ENCODE measurements at places on chromosomes 3 and 15. TPM values are rescaled to one million over a fixed set of nuclear protein-coding genes. Genes with fewer than 3 reads are reported as not detected.

DNA sequence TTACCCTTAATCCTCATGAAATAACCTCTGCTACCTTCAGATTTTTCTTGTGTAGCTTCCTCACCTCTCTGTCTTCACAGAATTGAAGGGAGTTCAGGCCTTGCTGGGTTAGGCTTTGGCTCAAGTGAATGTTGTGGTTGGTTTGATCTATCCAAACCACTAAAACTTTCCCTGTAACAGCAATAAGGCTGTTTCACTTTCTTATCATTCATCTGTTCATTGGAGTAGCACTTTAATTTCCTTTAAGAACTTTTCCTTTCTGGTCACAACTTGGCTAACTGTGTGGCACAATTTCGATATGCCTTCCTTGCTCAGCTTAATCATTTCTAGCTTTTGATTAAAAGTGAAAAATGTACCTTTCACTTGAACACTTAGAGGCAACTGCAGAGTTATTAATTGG lies 129.8 kb downstream of the NR1I2 start:
- no peak for DNase-seq

GRCh38 chr3:26369133-26369532 lies 253.4 kb upstream of the LRRC3B start:
- no peak for DNase-seq

The FSIP1 gene
- polyA plus RNA-seq = 0.79 TPM

The RBP2 gene
- polyA plus RNA-seq = 80.9 TPM

The DLL4 gene
- polyA plus RNA-seq = 1.1 TPM

The MAP2K5 gene
- polyA plus RNA-seq = 14.2 TPM

DNA sequence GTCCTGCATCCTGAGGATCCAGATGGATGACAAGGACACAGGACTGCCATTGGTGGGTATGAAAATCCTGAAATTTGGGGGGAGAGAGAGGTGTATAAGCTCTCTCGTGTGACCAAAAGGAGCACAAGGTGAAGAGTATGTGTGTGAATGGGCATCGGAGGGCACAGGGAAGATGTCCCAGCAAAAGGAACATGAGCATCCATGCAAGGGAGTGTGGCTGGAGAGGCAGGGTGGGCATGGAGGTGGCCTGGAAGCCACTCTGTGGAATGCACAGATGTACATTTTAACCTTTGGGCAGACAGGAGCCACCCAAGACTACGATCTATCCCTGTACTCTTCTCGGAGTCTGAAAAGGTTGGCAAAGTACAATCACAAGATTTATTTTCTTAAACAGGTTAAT lies 54.5 kb downstream of the CAPN7 start:
- DNase-seq = no peak

DNA sequence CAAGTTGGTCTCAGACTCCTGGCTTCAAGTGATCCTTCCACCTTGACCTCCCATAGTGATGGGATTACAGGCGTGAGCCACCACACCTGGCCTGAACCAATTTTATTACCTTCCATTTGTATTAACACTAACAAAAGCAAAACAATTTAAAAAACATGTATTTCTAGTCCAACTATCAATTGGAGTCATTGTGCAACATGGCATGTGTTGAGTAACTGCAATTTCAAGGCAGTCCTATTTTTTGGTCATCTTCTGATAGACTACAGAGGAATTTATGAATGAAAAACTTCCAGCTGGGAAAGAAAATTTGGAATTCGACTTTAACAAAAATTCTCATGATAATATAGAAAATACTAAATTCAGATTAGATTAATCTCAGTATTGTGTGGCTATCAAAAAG lies 16.8 kb downstream of the SPTSSB start:
- DNase-seq = no peak

The ONECUT1 gene
- 5.9 TPM for polyA plus RNA-seq

DNA sequence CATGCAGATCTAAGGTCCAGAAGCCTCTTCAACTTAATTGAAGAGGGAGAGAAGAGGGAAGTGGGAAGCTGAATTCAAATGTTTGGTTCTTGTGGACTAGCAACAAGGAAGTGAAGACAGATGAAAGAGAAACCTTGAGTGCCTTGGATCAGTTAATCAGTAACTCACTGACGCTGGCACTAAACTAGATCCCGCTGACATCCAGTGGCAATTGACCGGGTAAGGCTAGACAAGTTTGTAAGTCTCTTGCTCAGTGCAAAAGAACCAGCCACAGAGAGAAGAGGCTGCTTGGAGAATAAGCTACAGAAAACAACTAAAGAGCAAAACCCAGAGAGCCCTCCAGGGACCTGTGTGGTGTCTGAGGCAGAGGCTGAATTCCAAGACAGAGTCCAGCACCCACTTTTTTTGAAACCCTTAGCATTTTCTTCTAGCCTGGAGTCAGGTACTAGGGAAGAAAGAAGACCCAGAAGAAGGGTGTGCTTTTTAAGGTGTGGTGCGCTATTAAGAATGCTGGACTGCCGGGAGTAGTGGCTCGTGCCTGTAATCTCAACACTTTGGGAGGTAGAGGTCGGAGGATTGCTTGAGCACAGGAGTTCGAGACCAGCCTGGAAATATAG lies 6.9 kb downstream of the PLCH1 start:
- peak; percentile 83 for DNase-seq

The TRIM71 gene
- 1.9 TPM for polyA plus RNA-seq

GRCh38 chr3:138688871-138689299 lies 80.3 kb downstream of the FAIM start:
- no peak for DNase-seq

DNA sequence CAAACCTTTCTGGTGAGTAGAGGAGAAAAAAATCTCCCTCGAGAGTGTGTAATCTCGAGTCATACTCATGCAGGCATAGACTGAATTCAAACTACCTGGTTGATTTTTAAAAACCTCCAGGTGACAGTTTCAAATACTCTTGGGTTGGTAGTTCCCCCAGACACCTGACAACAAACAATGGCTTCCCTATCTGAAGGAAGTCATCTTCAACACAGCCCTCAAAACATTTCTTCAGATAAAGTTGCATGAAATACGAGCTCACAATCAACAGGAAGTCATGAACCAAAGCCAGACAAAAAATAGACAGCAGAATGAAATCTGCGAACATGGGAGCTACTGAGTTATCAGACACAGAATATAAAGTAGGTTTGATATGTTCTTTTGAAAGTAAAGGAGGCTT lies 112.8 kb downstream of the ST8SIA2 start:
- DNase-seq = no peak

GRCh38 chr3:150737874-150738679 lies 24.9 kb downstream of the SIAH2 start:
- peak; percentile 66 for DNase-seq

DNA sequence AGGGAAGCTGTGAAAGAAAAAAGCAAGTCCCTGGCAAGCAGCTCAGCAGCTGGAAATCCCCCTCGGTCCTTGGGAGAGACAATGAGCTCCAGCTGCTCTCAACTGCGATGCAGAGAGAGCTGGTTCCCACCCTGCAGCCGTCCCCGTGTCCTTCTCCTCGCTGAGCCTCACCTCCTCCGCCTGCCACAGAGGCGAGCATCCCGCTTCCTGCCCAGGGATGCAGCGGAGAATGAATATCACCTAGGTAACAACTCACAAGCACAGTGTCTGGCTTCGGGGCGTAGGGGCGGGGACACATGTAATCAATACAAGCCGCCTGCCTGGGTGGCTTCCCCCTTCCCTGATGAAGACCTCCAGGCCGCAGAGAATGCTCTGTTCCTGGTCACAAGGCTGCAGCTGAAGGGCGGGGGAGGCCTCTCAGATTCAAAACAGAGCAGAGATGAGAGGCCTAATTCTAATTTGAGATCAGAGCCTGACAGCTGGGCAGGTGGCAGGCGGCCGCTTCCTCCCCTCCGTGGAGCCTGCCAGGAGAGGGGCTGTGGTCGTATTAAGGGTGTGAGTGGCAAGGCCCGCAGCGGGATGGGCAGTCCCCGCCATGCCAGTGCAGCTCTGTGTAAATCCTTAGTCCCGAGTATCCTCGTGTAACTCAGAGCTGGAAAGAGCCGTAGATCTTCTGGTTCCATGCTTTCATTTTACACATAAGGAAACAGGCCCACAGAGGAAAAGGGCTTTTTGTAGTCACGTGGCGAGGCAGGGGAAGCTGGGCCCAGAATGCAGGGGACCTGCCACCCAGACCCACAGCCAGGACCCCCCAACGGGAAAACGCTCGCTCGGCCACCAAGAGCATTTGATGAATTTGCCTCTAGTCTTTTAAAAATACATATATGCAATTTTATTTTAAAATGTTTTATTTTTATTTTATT lies 24.3 kb downstream of the ZDHHC19 start:
- no peak for DNase-seq

- no peak for DNase-seq
Observed at GRCh38 chr3:106758459-106758858, 618.8 kb upstream of the CCDC54 start.

The FAM219B gene
- 35.9 TPM for polyA plus RNA-seq

DNA sequence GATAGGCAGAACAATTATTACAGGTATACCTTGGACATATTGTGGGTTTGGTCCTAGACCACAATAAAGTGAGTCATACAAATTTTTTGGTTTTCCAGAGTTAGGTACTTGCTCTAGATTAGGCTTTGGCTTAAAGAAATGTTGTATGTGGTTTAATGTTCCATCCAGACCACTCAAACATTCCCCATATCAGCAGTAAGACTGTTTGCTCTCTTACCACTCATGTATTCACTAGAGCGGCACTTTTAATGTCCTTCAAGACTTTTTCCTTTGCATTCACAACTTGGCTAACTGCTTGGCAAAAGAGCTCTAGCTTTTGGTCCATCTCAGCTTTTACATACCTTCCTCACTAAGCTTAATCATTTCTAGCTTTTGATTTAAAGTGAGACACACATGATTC lies 250.5 kb upstream of the SETMAR start:
- no peak for DNase-seq

DNA sequence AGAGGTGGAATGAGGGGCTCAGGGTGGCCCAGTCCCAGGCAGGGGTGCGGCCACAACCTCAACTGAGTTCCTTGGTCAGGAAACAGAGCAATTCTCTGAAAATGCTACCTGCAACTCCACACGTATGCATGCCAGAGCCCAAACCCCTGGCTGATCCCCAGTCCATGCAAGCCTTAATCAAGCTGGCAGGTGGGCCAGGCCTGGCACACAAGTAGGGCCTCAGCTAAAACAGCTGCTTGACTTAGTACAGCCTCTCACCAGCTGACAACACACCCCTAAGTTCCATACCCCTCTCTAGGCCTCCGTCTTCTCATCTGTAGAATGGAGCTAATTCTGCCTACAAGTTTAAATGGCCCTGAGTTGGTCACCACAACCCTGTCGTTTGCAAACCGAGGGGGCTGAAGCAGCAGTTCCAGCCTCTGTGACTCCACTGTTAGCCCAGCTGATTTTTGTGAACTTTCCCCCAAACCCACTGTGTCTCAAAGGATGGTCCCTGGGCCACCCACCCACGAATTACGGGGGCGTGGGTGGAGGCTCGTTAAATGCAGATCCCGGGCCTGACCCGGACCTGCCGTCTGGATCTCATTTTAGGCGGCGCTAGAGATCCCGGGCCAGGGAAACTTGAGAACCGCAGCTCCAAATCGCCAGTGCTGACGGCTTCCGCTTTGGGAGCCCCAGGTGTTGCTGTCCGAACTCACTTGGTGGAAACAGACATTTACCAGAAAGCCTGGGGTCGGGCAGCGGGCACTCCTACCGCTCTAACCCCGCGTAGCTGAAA lies 927 bp downstream of the CHDH start:
- peak; percentile 71 for DNase-seq

The DCP1A gene
- 34.5 TPM for polyA plus RNA-seq

DNA sequence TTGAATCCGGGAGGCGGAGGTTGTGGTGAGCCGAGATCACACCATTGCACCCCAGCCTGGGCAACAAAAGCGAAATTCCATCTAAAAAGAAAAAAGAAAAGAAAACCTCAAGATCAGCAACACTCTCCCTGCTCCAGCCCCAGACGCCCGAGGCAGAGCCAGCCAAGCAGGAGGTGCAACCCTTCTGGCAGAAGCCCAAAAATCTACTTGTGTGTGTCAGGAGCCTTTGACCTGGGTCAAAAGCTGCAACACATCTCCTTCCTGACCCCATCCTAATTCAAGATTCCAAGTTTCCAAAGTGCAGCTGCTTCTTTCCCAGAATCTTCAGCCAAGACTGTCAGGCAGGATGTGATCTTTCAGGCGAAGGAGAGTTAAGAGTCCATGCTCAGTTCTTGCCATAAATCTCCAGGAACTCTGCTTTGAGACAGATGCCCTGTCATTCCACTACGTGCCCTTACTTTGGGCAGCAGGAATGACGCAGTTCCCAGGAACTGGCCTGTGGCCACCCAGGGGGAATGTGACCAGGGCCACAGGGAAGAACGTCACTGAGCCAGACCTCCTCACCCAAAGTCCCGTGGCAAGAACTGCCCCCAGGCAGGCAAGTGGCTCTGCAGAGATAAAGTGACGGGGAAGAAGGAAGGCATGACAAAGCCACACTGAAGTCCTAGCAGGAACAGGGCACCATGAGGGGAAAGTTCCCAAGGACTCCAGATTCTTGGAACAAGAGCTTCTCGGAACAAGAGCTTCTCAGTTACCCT lies 39.4 kb downstream of the SH3BP5 start:
- no peak for DNase-seq

- DNase-seq = no peak
Observed at GRCh38 chr15:45585069-45585791, 1.9 kb upstream of the BLOC1S6 start.

DNA sequence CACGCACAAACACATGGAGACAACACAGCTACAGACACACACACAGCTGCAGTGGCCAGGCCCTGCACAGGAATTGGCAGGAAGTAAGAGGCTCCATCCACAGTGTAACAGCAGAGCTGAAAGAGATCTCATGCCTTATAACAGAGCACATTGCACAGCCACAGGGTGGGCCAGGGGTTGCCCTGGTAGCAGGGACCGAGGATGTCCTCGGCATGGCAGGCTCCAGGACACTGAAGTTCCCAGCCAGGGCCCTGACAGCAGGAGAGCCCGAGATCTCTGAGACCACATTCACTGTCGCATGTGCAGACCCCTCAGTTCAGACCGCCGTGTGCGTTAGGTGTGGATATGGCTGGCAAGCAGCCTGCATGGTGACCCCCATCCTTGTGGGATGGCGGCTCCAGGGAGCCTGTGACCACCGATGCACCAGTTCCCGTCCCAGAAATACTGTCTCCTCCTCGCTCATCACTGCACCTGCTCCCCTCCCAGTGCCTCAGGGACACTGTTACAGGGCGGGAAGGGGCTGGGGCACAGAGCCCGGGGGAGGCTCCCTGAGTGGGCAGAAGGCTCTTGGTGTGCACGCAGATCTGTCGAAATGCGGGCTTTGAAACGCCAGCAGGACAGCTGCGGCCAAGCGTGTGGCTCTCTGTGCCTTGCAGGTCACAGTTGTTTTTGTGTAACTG lies 1.5 kb upstream of the OCA2 start:
- DNase-seq = no peak
